NCI-H1417 (cell line): ENCODE measurements at places on chromosomes 7 and 10.
A peak's percentile ranks its signal among the peaks of the same experiment; 100 is the strongest.

GRCh38 chr7:82760074-82760473, 316.5 kb upstream of the CACNA2D1 start:
- DNase-seq: no peak

DNA sequence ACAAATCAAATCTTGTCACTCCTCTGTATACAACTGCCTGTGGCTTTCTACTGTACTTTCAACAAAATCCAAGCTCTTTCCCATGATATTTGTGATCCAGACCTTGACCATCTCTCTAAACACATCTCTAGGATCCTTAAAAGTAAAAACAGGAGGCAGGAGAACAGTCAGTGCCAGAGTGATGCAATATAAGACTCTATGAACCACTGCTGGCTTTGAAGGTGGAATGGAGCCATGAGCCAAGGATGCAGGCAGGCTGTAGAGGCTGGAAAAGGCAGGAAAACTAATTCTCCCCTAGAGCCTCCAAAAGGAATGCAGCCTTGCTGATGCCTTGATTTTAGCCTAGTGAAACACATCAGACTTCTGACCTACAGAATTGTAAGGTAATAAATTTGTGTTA, 45.5 kb upstream of the LRRN3 start:
- DNase-seq: no peak

DNA sequence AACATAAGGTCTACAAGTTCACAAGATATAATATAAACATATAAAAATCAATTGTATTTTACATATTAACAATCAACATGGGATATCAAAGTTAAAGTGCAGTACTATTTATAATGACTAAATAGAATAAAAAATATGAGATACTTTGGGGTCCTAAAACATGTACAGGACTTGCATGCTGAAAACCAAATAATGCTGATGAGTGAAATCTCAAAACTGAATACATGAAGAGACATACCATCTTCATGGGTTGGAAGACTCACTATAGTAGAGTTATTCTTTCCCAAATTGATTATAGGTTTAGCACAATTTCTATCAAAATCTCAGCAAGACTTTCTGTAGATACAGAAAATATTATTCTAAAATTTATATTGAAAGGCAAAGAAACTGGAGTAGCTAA, 181.5 kb downstream of the LHFPL3 start:
- DNase-seq: no peak

DNA sequence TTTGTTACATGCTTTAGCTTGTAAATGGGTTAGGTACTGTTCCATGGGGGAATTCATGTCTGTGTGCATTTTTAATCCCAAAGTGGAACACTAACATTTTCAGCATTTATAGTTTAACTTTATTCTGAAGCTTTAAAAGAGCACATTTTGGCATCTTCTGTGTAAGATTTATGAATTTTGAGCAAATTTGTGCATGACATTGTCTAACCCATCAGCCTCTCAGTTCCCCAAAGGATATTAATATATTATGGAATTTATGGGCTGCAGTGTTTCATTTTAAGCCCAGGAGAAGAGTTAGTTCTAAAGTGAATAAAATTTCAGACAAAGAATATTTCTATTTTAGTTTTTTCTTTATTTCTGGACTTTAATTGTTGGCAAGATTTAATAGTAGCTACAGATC, 421.4 kb downstream of the PLXDC2 start:
- DNase-seq: no peak

DNA sequence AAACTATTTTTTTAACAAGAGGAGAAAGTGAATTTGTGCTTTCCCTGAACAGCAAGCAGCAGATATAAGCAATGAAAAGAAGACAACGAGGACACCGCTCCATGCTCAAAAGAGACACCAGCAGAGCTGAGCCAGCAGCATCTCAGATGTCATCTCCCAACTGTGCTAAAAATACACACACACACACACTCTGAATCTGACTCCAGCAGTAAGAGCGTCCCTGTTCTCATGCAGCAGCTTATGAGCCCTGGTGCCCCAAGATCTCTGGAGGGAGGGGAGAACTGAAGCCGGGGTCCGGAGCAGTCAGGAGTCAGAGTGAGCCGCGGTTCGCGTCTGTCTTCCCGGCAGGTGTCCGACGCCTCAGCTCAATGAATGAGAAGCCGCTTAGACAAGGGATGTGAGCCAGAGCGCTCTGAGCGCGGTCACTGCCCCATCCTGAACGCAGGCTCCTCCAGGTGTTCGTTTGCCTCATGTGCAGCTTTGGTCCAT, 49.2 kb downstream of the SVIL start:
- peak; percentile 9 for DNase-seq

DNA sequence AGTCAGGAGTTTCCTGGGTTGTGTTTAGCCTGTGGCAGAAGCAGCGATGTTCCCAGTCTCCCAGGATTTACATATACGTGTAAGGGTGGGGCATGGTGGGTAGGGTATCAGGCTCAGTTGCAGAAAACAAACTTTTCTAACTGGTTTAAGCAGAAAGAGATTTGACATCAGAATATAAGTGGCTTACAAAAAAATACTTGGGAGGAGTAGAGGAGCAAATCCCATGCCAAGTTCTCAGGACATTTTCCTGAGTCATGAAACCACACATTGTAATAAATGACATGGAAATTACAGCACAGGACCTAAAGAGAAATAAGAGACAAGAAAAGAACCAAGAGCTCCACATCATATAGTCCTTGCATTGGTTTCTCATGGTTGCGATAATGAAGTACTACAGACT, 26.2 kb upstream of the FRMD4A start:
- no peak for DNase-seq

GRCh38 chr7:24786306-24786705, 29.0 kb upstream of the GSDME start:
- no peak for DNase-seq

DNA sequence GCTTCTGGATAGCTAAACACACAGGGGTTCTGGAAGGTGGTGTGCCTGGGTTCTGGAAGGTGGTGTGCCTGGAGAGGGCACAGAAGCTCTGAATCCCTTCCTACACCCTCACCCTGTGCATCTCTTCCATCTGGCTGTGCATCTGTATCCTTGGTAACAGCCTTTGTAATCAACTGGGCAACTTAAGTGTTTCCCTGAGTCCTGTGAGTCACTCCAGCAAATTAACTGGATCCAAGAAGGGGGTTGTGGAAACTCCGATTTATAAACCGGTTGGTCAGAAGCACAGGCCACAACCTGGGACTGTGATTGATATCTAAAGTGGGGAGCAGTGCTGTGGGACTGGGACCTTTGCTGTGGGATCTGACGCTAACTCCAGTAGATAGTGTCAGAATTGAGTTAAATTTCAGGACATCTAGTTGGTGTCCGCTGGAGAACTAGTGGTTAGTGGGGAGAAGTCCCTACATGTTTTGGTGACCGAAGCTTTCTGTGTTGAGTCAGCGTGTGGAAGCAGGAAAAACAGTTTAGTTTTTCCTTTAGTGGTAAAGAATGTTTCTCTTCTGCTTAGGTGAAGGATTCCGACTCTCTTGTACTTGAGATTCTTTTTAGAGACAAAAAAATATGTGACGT, 228.1 kb downstream of the BMPER start:
- DNase-seq: no peak

GRCh38 chr7:100516135-100516812, 22.7 kb upstream of the AGFG2 start:
- DNase-seq: no peak

GRCh38 chr10:4227586-4227985, 442.6 kb upstream of the KLF6 start:
- no peak for DNase-seq

GRCh38 chr10:89525556-89525955, 9.8 kb downstream of the SLC16A12 start:
- DNase-seq: no peak

GRCh38 chr10:36515319-36515718, 610.1 kb upstream of the ANKRD30A start:
- DNase-seq: no peak

DNA sequence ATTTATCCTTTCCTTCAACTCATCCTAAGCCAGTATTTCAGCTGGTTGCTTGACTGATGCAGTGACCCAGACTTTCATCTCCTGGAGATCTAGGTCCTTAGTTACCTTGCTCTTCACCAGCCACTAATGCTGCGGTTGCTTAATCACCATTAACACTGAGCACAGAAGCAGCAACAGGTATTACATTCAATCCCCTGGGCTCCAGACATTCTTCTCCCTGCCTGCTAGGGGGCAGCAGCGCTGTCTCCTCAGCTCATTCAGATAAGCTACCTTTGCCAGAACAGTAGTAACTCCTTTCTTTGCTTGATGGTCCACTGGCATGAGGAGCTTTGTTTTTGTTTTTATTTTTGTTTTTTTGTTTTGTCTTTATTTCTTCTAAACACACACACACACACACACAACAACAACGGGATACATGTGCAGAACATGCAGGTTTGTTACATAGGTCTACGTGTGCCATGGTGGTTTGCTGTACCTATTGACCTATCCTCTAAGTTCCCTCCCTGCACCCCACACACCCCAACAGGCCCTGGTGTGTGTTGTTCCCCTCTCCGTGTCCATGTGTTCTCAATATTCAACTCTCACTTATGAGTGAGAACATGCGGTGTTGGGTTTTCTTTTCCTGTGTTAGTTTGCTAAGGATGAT, 1043.2 kb upstream of the C7orf33 start:
- peak; percentile 44 for DNase-seq

- DNase-seq: no peak
Observed at GRCh38 chr10:123428391-123428790, 237.8 kb upstream of the GPR26 start.

- no peak for DNase-seq
Observed at GRCh38 chr7:141838581-141838980, 2.7 kb downstream of the PRSS37 start.

- no peak for DNase-seq
Observed at GRCh38 chr7:33873518-33873917, 31.8 kb upstream of the BMPER start.

DNA sequence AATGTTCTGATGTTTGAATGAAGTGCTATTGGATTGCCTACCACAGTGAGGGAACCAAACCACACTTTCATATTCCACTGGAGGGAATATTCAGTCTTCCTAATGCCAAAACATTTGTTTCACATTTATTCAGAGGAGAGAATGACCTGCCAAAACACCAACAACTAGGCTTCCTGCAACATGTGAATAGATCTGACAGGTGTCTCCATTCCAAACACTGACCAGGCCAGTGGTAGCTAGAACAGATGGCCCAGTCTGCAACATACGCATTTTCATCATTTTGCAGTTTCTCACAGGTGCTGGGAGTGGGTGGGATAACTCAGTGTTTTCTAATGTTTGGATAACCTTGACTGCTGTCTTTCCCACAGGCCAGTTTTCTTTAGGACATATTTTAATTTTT, 110.0 kb downstream of the RELN start:
- no peak for DNase-seq

- DNase-seq: no peak
Observed at GRCh38 chr7:682810-683209, 43.7 kb upstream of the DNAAF5 start.

DNA sequence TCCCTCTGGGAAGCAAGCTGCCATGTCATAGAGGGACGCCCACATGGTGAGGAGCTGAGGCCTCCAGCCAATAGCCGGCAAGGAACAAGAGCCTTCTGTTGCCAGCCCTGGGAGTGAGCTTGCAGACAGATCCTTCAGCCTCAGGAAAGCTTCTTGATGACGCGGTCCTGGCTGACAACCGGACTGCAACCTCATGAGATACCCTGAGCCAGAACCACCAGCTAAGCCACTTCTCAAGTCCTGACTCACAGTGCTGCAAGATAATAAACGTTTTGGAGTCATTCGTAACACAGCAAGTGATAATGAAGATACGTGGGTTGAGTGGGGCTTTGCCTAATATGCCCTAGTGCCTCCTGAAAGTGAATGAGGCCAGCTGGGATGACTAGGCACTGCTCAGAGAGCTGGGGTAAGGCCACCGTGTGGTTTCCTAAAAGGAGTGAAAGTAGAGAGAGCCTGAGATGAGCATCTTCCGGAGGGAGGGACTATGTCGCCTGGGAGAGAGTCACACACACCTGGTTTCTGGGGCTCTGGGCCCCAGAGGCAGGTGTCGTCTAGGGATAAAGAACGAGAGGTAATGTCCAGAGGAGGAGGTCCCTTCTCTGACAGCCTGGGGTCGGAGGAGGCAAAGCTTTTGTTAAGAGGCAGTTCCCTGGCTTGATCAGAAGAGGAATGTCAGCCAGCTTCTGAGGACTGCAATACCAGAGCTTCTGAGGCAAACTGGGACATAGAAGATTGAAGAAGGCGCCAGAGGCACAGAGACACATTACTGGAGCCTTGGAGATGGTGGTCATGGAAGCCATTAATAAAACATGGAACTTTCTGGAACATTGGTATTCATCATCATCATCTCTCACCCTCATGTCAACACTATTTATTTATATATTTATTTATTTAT, 53.6 kb downstream of the PYROXD2 start:
- no peak for DNase-seq

DNA sequence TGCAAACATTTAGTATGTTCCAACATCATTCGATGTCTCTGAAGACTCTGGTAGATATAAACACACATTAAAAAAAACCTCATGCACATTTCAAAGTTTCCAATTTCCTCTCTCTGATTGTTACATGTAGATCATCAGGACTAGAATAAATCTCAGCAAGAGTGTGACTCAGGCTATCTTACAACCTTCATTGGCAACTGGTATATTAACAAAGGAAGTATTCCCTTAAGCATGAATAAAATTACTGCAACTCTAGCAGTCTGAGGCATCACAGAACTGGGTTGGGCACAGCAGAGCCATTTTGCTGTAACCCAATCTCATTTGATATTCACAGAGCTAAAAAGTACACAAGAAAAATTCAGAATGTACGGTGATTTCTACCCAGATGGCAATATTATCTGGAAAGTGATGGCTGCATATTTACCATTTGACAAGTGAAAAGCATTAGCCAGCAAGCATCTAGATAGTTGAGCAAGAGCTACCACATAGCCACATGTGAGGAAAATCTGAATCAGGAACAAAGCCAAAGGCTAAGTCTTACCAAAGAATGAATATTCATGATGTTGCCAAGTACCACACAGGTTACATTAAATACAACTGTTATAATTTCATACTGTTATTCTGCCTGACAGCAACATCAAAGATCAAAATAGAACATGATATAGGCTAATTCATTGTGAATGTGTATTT, 232.2 kb downstream of the CRPPA start:
- no peak for DNase-seq

GRCh38 chr10:78222096-78222790, 188.6 kb downstream of the RPS24 start:
- DNase-seq: no peak

DNA sequence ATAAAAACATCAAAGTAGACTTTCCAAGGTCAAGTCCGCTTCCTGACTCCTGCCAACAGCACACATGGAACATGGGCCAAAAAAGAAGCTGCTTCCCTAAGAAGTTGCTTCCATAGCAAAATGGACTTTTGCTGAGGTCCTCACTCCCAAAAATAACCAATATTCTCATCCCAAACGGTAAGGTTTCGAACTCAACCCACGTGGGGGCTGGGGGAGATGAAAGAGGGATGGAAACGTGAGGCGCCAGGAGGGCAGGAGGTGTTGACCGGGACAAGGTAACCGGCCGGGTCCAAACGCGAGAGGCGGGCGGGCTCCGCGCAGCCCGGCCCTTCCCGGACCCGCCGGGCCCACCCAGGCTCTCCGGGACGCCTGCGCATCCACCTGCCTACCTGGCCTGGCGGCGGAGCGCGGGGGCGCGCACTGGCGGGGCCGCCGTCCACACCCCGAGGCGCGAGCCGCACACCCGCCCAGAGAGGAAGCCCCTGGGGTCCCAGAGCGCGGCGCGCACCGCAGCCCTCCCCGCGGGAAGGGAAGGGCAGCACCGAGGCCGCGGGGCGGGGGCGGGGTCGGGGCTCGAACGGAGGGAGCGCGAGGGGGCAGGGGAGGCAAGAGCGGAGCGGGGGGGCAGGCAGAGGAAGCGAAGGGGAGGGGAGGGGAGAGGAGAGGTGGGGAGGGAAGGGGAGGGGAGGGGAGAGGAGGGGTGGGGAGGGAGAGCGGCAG, 742 bp downstream of the LMBR1 start:
- peak; percentile 82 for DNase-seq

- no peak for DNase-seq
Observed at GRCh38 chr10:86535132-86535882, 13.7 kb upstream of the WAPL start.
